Dermis blood vessel endothelial cell (primary cell): ENCODE measurements at places on chromosomes 11 and 22.

GRCh38 chr11:68956547-68957254 is 24.1 kb downstream of the MRGPRD start:
- DNase-seq = no peak

GRCh38 chr11:69906453-69906907 is 87.3 kb upstream of the FGF3 start:
- no peak for DNase-seq

GRCh38 chr11:118233377-118233776 is 8.6 kb upstream of the JAML start:
- no peak for DNase-seq

DNA sequence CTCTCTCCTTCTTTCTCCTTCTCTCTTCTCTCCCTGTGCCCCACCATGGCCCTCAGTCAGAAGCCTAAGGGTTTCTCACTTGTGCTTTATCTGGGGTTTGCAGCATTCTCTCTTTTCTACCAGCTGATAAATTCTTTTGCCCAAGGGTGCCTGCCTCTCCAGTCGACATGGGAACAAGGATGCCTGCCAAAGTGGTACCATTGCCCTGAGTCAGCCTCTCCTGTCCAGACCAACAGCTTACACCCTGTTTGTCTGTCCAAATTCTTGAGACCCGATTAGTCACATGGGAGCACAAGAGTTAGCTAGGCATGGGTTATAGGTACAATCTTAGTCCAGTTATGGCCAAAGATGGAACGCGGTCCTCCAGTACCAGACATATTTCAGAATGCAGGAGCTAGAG is 242.7 kb downstream of the LARGE1 start:
- no peak for DNase-seq

- DNase-seq = peak; percentile 70
Measured at GRCh38 chr11:74141241-74141695, 29.5 kb downstream of the C2CD3 start.

DNA sequence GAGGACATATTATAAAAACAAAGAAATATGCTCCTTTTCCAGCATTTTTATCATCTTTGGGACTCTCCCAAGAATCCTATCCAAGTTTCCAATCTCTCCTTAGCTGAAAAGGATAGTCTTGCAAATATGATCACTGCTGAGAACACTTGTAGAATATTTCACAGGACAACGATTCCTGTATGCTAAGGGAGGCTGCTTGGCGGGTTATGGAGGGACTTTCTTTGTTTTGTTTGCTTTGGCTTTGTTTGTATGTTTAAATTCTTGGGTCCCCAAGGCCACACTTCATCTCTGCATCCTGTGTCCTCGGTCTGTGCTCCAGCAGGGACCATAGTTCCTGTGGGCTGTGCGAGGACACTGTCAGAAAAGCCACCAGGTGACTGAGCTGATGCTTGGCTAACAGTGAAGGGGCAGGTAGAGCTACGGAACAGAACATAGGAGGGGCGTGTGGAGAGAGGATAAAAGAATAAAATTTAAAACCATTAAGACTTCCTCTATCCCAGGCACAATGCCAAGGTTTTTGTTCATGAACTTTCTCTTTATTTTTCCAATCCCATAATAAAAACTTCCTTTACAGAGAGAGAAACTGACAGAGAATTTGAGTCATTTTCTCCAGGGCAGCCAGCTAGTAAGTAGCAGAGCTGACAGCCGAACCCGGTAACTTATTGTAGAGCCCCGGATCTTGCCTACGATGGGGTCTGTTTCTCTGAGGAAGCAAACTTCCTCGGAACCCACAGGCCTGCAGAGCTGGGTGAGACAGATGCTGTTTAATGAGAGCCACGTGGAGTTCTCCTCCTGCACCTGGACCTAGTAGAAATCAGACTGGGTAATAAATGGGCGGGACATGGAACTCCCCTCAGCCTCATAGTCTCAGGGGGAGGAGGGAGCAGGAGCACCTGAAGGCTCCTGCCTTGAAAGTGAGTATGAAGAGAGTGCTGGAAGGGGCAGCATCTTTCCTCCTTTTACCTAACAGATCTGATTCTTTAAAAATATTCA is at the start of gene IZUMO1R:
Gene IZUMO1R, plus strand, starts transcription at position 615 of the 993 bp plus-strand sequence. CDS start 1,057 bp downstream, outside the sequence.
- peak; percentile 3 for DNase-seq

DNA sequence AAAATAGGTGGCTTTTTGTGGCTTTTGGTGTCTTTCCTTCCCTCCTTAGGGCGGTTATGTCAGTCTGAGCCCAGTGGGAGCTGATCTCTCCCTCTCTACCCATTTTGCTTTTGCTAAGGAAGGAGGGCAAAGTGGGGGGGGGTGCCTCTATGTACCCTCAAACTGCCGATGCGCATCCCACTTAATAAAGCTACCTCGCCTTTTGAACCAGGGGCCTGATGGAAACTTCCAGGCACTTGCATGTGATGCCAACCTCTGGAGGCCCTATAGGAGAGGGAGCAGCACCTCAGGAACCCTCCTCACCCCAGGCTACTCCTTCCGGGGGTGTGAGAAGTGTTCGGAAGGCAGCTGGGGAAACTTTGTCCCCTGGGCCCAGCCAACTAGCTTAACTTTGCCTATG is 97.0 kb upstream of the HSD17B12 start:
- DNase-seq = no peak

DNA sequence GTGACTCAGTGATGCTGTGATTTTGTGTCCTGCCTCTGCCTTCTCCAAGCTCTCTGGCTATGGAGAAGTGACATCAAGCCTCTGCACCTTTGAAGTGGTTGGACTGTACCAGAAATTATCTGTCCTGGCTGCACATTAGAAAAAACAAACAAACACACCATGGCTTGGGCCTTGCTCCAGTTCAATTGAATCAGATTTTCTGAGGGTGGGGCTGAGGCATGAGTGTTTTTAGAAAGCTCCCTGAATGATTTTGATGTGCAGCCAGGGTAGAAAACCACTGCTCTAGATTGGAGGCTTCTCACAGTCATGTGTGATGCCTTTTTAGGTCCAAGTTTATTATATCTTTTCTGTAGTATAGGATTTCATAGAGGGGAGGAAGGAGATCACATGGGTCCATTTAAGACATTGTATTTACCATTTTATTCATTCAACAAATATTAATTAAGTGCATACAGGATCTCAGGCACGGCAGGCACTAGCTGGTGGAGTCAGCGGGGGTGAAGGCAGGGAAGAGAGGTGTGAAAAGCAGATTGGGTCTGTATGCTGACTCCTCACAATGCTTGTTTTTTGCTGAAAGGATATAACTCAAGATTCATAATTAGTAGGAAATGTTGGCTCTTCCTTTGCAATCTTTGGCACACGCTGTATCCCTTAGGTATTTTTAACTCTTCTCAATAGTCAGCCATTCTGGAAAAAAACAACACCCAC is 7.1 kb upstream of the VSTM5 start:
- DNase-seq = peak; percentile 20

DNA sequence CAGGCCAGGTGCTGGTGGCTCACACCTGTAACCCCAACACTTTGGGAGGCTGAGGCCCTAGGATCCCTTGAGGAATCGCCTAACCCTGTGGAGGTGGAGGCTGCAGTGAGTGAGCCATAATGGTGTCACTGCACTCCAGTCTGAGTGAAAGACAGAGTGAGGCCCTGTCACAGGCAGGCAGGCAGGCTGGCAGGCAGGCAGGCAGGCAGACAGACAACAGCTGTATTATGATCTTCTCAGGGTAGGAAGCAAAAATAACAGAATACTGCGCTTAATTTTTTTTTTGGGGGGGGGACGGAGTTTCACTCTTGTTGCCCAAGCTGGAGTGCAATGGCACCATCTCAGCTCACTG is 3901.6 kb upstream of the OR11H1 start:
- no peak for DNase-seq

DNA sequence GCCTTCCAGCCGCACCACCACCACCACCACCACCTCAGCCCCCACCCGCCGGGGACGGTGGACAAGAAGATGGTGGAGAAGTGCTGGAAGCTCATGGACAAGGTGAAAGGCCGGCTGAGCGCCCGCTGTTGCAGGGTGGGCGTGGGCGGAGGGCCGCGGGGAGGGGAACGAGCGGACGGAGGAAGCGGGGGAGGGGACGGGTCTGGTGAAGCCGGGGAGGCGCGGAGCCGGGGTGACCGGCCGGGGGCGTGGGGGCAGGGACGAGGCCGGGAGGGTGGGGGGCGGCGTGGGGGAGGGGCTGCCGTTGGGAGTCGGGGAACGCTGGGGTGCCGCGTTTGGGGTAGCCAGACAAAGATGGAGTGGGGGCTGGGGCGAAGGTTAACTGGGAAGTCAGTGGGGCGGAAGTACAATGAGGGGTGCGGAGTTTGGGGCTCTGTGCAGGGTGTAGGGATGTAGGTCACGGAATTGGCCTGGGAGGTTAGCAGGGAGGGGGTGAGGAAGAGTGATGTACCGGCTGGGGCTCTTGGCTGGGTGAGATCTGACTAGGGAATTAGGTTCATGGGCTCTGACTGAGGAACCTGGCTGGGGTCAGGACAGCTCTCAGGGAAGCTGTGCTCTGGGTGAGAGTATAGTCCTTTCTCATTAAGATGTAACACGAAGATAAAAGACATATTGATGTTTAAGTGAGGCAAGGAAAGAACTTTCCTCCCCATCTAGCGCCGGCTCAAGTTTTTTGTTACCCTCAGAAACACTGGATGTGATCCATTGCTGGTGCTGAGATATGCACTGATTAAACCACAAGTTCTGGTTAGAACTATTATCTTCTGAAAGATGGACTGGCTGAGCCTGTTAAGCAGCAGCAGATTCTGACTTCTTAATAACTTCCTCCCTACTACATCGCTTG is 624 bp downstream of the CBL start:
- peak; percentile 44 for DNase-seq

DNA sequence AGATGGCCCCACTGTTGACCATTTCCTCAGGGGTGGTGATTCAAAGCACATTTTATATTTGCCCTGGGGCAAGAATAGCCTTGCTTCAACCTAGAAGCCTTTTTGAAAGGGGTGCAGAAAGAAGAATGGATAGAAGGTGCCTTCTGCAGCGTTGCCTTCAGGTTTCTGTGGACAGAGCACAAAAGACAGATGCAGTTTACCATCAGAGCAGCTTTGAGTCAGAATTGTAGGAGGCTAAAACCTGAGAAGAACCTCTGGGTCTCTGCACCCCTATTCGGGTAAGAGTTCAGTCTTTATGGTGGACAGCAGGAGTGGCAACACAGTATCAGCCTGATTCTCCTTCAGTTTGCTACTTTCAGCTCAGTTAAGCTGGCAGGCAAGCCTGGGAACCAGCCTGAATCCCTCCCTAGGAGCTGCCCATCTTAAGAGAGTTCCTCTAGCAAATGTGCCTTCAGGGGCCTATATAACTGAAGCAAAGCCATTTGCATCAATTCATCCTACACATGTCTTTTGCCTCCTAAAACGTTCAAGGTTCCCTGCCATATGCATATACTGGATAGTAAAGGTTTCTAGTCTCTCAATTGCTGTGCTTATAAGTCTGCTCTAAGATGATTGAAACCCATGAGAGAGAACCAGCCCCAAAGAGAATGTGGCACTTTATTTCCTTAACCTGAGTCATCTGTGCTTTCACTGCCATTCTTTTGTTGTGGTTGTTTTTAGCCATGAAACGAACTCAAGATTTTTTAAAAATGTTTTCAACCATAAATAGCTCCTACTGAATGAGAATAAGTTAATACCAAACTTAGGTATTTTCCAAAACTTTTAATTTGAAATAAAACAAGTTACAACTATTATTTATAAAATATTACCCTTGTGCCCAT is 123.0 kb downstream of the TRIM44 start:
- peak; percentile 51 for DNase-seq

GRCh38 chr11:69887841-69888427 is 68.7 kb upstream of the FGF3 start:
- DNase-seq = no peak

- no peak for DNase-seq
Measured at GRCh38 chr22:50479721-50480120, 1.6 kb upstream of the ADM2 start.

GRCh38 chr11:106794058-106794457 is 224.2 kb downstream of the GUCY1A2 start:
- DNase-seq = no peak

DNA sequence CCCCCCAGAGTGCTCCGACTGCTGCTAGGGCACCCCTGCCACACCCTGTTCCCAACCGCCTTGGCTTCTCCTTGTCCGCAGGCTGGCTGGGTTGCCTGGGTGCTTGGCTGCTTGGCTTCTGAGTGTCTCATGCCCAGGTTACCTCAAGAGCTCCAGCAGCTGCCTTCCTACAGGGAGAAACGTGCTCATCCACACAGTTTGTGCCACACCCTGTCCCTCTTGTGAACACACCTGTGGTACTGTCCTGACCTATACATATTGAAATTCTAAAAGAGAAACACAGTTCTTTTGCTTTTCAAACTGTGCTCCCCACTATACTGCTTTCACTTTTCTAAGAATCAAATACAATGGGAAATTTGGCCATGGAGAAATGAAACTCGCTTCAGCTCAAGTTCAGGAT is 191.4 kb downstream of the DBX1 start:
- no peak for DNase-seq

DNA sequence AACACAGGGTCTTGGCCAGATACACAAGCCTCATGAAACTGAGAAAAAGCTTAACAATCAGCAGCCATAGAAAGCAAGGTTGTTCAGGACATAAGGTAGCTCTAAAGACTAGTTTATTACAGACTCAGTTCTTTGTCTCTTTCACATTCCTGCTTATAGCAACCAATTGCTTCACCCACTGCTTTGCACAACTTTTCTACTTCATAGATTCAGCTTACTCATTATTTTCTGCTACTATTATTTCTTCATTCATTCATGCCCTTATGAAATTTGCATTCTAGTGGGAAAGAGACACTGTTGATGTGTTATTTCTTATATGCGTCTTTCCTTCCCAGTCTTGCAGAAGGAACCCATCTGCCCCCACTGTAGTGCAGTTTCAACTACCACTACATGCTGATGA is 4.7 kb downstream of the CCDC34 start:
- no peak for DNase-seq
